Foreskin fibroblast (primary cell): ENCODE measurements at places on chromosomes 6 and 20.
A peak's percentile ranks its signal among the peaks of the same experiment; 100 is the strongest.

DNA sequence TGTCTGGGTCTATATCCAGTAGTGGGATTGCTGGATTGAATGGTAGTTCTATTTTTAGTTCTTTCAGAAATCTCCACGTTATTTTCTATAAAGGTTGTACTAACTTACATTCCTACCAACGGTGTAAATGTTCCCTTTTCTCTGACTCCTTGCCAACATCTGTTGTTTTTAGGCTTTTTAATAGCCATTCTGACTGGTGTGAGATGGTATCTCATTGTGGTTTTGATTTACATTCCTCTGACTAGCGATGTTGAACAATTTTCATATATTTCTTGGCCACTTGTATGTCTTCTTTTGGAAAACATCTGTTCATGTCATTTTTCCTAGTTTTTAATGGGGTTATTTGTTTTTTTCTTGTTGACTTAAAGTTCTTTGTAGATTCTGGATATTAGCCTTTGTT lies 99.3 kb downstream of the BMP2 start:
- no peak for DNase-seq

DNA sequence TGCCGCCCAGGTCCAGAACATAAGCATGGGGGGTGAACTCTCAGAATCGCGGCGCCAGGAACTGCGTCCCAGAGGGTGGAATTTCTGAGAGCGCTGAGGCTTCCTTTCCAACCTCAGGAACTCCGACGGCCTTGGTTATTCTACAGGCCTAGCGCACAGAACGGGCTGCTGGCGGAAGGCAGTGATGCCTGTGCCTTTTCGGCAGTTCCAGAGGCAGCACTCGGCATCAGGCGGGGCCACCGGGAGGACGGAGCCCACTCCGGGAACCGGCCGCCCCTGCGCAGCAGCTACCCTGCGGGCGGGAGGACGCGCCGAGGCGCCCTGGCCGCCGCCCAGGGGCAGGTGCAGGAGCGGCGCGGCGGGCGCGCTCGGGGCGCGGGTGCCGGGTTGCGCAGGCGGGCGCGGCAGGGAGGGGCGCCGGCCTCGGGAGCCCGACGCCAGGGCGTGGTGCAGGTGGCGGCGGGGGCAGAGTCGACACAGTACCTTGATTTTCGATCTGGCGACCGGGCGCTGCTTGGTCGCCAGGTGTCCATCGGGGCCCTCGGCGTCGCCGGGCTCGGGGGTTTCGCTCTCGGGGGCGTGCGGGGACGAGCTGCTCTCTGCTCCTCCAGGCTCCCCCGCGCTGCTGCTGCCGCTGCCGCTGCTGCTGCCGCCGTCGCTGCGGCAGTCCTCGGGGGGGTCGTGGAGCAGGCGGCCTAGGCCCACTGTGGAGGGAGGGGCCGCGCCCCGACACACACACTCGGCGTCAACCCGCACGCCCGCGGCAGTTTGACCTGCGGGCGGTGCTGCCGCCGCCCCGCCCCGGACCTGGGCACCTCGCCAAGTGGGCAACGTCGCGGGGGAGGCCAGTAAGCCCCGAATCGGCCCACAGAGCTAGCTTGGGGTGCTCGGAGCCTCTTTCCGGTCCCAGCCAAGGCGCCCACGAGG lies 1.3 kb downstream of the OVOL2 start:
- DNase-seq = peak; percentile 9

- peak; percentile 11 for DNase-seq
Observed at GRCh38 chr6:156617376-156617775, 159.8 kb upstream of the ARID1B start.

- no peak for DNase-seq
Observed at GRCh38 chr6:11485271-11485670, 52.3 kb upstream of the TMEM170B start.

- DNase-seq = no peak
Observed at GRCh38 chr6:160667639-160668481, 3.8 kb upstream of the LPA start.

GRCh38 chr6:128870746-128871145 lies 12.2 kb upstream of the LAMA2 start:
- DNase-seq = no peak

- no peak for DNase-seq
Observed at GRCh38 chr6:28974505-28974904, 30.6 kb downstream of the ZNF311 start.

DNA sequence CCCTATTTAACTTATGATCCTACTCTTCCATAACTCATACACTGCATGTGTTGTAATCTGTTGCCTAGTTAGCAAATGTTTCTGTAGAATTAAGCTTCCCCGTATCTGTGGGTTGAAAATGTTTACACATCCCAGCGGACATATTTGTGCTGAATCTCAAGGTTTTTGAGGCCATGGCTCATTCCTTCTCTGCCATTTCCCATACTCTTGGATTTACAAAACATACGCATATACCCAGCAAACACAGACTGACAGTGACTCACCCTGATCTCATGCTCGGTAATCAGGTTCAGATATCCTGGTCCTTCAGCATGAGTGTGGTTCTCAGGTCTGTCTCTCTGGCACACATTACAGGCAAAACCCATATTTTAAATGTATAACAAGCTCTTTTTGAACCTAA lies 58.7 kb downstream of the AGPAT4 start:
- DNase-seq = peak; percentile 83

GRCh38 chr20:4805663-4806449 lies 84.1 kb downstream of the PRND start:
- no peak for DNase-seq

DNA sequence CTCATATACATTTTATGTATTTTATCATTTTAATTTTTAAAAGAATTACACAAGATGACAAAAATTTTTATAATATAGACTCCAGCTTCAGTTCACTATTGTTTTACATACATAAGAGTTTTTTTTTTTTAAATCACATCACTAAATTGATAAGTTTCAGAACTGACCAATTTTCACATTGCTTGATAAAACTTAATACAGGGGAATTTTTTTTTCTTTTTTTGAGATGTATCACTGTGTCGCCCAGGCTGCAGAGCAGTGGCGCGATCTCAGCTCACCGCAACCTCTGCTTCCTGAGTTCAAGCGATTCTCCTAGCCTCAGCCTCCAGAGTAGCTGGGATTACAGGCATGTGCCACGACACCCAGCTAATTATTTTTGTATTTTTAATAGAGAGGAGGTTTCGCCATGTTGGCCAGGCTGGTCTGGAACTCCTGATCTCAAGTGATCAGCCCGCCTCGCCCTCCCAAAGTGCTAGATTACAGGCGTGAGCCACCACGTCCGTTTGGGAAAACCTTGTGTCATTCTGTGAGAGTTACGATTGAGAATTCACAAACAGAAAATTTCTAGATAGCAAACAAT lies 36.6 kb upstream of the BTN3A2 start:
- no peak for DNase-seq

DNA sequence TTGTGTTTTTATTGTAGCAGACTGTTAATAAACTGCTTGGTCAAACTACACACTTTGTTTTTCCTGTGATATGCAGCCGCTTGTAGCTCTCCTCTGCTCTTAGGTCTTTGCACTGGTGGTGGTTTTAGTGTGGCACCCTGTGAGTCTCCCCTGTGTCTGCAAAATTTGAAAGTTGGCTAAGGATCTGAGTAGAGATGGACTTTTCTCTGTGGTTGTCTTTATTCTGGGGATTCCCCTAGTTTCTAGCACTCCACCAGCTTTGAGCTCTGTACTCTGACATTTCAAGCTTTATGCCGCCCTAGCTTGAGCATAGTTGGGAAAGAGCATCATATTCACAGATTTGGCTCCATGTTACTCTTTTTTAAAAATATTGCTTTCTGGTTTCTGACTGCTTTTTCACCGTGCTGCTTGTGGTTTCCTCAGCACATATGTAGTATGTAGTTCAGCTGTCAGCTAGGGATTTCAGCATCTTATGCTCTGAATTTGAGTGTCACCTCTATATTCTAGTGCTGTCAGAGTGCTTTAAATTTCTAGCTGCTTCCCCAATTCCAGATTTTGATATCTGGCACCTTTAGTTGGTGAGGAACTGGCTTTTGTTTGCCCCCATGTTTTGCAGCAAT lies 25.4 kb downstream of the CDYL start:
- DNase-seq = no peak

GRCh38 chr6:25257686-25258348 lies 21.4 kb upstream of the CARMIL1 start:
- no peak for DNase-seq

DNA sequence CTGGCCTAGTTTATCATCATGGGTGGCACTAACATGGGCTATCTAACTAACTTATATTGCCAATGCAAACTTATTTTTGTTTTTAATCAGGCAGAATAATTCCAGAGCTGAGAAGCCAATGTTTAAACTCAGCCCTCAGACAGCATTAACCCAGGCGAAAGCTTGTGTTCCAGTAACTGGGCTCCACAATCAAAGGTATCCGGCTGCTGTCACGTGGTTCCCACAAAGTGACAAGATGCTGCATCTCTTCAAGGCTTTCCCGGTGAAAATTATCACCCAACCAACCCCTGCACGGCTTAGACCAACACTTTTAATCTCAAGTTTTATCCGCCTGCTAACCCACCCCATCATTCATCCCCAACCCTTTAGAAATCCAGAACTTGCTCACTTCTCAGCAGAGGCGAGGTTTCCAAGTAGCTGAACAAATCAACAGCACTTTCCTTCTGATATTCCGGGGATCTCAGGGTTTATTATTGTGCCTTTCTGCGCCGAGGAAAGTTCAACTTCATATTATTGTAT lies 885 bp downstream of the MTCL3 start:
- DNase-seq = no peak

DNA sequence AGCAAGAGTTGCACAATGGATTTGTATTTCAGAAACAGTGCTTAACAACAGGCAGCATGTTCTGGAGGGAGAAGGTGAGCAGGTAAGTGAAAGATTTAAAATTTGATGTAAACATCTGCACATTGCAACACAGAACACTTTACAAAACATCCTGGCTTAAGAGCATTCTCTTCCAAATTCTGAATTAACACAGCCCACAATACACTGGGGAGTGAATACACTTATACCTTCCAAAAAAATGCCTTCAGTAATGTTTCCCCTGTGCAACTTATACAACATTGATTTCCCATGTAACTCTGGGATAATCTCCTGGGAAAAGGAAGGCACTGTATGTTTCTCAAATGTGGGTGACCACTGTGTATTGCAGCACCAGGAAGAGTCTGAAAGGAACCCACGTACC lies 127.6 kb downstream of the FYN start:
- DNase-seq = no peak

DNA sequence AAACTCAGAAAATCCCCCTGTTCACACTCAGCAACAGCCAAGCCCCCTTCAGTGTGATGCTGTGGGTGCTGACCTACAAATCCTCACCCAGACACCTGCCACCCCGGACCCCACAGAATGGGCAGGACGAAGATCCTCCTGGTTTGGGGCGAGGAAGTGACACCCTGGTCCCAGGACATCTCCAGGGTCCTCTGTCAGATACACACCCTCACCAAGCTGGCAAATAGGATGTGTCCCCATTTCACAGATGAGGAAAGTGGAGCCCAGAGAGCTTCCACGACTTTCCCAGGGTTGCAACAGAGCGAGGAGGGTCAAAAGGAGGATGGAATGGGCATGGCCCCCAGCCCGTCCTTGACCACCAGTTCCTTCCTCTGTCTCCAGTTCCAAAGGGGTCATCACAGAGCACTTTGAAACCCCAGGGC lies 92.0 kb upstream of the AFDN start:
- no peak for DNase-seq

DNA sequence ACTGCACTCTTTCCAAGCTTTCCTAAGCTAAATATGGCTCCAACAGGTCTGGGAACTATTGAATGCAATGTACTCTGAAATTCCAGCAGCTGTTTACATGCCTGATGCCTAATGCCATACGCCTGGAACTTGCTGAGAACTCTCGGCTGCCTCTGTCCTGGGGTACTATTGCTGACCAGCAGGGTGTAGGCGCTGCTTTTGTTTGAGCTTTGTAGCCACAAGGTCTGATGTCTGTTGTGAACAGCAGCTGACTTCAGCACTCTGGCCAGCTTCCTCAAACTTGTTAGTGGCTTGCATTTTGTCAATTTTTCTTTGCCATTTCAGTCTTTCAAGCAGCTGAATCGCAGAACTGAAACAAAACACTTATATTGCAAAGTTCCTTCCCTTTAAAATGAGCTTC lies 26.7 kb downstream of the SAYSD1 start:
- DNase-seq = peak; percentile 54

- DNase-seq = no peak
Observed at GRCh38 chr6:168238159-168238909, 81.2 kb downstream of the DACT2 start.

DNA sequence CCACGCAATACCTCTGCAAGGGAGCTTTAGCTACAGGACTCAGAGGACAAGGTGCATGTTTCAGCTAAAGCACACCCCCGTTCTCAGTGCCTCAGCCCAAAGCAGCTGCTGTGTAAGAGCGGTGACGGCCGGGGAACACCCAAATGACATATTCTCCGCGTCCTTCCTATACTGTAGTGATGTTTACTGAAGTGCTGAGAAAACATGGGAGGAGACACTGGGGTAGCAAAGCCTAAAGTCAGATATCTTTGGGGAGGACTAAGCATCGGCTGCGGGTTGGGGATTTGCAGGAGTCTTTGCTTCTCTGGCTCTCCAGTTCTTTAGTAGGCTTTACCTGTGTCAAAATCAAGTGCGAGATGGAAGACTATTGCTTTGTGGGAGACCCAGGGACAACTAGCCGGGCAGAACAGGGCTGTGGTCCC lies 1.7 kb downstream of the SLC22A23 start:
- no peak for DNase-seq

DNA sequence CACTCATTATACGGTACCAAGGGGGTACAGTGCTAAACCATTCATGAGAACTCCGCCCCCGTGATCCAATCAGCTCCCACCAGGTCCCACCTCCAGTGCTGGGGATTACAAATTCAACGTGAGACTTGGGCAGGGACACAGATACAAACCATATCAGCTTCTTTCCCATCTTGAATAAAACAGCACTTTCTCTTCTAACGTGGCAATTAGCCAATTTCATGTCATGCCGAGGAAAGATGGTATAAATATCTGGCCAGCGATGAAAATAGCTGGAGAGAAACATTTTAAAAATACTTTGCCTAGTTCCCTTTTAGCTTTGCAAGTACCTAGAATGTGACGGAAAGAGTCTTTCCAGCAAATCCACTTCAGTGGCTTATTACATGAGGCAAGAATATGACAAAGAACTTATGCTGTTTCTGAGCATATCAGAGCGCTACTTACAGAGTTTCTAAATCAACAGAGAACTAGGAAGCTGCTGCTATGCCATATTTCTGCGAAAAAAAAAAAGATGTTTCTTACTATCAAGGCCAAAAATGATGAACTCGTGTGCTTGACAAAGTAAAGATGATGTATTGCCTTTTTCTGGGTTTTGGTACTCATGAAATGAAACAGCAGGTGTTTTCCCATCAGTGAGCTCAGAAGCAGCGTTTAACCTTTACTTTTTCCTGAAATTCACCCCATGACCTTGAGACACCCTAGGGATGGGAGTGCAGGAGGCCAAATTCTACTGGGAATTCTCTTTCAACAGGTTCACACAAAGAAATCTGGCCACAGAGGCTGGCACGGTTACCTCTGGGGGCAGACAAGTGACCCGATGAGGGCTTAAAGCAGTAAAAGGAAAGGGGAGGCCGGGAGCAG lies 37.9 kb downstream of the AGPAT4 start:
- DNase-seq = no peak

- DNase-seq = peak; percentile 89
Observed at GRCh38 chr6:143059663-143060353, 881 bp upstream of the AIG1 start.

GRCh38 chr6:141163107-141163506 lies 969.6 kb upstream of the GJE1 start:
- no peak for DNase-seq
